Cerebellum (tissue), 4 donors: ENCODE measurements at places on chromosomes 5 and 9. TPM values are rescaled to one million over a fixed set of nuclear protein-coding genes. Genes with fewer than 3 reads are reported as not detected.

Gene PPP2CA
- 98.4 TPM for total RNA-seq

Gene CXCL14
- total RNA-seq, result 0.73 TPM

Gene PCDHB6
- total RNA-seq, result 3.7 TPM

Gene STING1
- 6.3 TPM for total RNA-seq

Gene PBX3
- total RNA-seq, result 123 TPM

Gene GFRA3
- 0.09 TPM for total RNA-seq

Gene AK6
- 18.1 TPM for total RNA-seq

Gene DDX4
- total RNA-seq, result 0.09 TPM

Gene TMOD1
- 5.4 TPM for total RNA-seq

Gene CAMSAP1
- 111 TPM for total RNA-seq

Gene MORN5
- total RNA-seq, result 1.5 TPM

Gene SLC6A3
- 0.18 TPM for total RNA-seq

Gene ADCY2
- 21.7 TPM for total RNA-seq

Gene MSMP
- not detected for total RNA-seq

Gene PHAX
- 62.4 TPM for total RNA-seq

Gene SLC6A18
- total RNA-seq, result not detected

Gene SEC61B
- 30.0 TPM for total RNA-seq

Gene APBA1
- 42.3 TPM for total RNA-seq

Gene IFNA1
- not detected for total RNA-seq

Gene PDE6A
- total RNA-seq, result not detected

Gene SLC25A2
- total RNA-seq, result 0.36 TPM

Gene PCDHA7
- total RNA-seq, result 17.1 TPM

Gene FBP1
- total RNA-seq, result not detected
